ENCODE measurements at places on chromosomes 7 and 10.

- no peak for DNase-seq
These were observed 28.9 kb upstream of the MRPS33 start for GRCh38 chr7:141043616-141044015.

DNA sequence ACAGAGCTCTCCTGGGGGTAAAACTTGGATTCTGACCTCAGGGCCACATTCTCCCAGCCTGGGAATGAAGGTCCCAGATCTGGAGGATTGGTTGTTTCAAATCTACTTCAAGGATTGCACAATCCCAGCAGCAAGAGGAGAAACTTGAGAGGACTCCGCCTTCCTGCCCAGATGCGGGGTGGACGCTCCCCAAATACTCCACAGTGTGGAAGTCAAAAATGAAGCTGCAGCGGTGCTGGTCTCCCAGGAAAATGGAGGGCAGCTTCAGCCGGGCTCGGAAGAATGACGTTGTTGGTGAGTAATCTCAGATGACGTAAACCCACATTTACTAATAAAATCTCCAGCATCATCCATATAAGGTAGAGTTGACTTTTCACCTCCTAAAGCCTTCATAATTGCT is 31.5 kb upstream of the PPP2R2D start:
- DNase-seq = no peak

GRCh38 chr10:124469956-124470484 is 8.4 kb downstream of the LHPP start:
- DNase-seq = no peak

DNA sequence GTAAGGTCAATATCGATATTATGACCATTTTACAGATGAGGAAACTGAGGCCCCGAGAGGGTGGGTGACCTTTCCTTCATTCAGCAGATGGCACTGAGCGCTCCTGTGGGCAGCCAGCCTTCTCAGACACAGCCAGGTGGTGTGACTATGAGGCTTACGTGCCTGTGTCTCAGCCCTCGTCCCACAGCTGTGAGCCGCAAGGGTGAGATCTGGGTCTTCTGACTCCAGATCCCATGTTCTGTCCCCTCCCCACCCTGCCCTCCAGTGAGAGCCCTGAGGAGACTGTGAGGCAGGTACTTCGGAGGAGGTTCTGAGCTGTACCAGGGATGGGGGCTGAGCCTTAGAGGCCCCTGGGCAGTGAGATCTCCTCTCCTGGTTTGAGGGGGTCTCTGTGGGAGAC is 613.8 kb upstream of the FOXK1 start:
- no peak for DNase-seq

DNA sequence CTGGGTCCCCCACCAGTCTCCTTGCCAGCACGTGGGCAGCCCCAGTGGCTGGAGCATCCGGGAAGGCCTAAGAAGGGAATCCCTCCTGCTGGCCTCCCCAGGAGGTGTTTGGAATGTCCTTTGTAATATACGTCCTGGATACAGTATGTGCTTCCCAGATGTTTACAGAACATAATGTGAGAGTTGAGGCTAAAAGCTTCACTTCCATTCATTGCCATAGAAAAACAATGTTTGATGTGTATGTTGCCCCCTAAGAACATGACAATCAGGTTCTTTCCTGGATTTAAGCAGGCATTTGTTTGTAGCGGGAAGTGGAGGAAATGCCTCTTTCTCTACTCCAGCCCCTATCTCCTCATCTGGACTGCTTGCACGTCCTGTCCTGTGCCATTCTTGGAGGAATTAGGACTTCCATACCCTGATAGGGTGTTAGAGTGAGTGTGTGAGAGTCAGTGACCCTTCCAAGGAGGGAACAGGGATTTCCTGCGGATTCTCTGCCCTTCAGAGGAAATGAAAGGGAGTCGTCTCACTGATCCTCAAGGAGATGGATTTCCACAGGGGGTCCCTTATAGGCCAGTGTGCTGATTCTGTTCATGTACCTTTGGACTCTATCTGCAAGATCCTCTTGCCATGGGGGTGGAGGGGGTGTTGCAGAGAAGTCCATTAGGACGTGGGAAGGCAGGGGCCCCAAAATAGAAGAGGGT is 1.2 kb downstream of the IGFBP1 start:
- DNase-seq = no peak

DNA sequence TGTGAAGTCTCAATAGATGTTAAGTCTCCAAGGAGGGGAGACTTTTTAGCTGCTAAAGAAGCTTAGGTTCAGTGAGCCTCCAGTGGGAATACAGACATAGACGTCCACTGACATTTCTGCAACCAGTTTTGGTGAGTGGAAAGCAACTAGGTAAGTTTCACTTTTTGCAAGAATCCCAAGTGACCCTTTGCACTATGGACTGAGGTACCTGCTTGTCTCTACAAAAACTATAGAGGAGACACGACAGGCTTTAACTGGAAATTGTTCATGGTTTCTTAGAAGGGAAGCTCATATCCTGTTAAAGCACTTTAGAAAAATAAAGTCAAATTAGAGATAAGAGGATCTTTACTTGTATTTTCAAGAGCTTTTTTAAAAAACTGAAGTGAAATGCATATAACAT is 38.6 kb downstream of the GBF1 start:
- no peak for DNase-seq

DNA sequence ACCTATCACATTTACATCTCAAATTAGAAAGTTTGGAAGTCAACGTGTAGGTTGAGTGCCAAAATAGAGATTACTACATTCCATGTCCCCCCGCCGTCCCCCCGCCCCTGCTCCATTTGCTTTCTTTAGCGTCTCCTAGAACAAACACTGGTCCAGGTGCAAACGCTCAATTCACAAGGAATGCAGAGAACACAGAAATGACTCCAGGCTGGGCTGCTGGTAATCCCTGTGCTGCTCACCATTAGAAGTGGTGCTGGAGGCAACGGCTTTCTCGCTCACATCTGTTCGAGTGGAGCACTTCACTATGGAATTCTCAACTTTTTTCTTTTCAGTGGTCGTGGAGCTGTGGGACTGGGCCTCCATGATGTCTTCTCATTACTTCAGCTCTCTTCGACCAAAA is 14.1 kb downstream of the GLI3 start:
- DNase-seq = no peak

- no peak for DNase-seq
These were observed 704.1 kb downstream of the PCDH15 start for GRCh38 chr10:54096892-54097291.

DNA sequence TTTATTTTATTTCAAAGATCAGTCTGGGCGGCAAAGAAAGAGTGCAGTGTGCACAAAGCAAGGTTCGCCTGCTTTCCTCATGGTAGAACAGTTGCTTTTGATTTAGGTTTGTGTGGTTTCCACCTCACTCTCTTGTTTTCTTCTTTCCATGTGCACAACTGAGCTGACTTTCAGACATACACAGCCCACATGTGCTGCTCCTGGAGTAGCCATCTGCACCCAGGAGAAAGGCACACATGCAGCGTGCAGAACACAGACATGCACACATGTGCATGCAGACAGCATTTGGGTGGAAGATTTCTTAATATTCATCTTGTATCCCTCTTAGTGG is 302.1 kb downstream of the FZD1 start:
- no peak for DNase-seq

- no peak for DNase-seq
These were observed 124.2 kb upstream of the PDLIM1 start for GRCh38 chr10:95414844-95415485.

GRCh38 chr7:44530990-44531389 is 10.1 kb downstream of the NPC1L1 start:
- DNase-seq = no peak

- DNase-seq = no peak
These were observed 24.0 kb downstream of the AGK start for GRCh38 chr7:141575164-141575563.

DNA sequence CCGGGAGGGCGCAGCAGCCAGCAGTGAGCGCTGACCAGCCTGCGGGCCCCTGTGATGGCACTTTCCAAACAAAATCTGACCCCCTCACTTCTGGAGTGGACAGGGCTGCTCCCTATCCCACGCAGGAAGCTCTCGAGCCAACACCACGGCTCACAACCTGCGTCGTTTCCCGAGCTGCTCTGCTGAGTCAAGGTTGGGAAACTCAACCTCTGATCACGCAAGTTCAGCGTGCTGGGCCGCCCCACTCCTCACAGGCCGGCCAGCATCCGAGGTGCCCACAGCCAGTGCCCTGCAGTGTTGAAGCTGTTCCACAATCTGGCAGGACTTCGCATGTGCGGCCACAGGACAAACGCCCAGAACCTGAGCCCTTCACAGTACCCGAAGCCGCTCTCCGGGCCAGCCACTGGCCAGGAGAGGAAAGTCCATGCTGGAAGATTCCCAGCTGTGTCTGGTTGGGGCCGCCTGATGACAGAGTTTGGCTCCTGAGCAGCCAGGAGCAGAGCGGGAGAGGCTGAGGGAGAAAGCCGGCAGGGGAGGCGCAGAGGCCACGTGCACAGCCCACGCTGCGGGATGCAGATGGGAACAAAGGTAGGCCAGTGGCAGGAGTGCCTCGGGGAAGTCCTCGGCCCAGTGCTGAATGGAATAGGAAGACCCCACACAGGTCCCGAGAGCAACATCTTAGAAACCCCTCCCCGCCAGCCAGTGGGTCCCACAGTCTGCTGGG is 263.3 kb upstream of the TCERG1L start:
- DNase-seq = no peak

GRCh38 chr7:146722986-146723385 is 606.4 kb downstream of the CNTNAP2 start:
- no peak for DNase-seq

DNA sequence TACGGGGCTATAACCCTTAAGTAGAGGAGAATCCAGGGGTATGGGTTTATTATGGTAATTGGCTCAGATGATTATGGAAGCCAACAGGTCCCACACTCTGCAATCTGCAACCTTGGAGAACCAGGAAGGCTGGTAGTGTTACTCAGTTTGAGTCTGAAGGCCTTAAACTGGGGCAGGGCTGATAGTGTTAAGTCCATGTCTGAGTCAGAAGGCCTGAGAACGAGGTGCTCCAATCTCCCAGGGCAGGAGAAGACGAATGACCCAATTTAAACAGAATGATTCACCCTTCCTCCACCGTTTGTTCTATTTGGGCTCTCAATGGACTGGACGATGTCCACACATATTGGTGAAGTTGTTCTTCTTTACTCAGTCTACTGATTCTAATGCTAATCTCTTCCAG is 244.5 kb upstream of the PTER start:
- no peak for DNase-seq

- no peak for DNase-seq
These were observed 415.3 kb upstream of the SEMA3D start for GRCh38 chr7:85602196-85602595.

DNA sequence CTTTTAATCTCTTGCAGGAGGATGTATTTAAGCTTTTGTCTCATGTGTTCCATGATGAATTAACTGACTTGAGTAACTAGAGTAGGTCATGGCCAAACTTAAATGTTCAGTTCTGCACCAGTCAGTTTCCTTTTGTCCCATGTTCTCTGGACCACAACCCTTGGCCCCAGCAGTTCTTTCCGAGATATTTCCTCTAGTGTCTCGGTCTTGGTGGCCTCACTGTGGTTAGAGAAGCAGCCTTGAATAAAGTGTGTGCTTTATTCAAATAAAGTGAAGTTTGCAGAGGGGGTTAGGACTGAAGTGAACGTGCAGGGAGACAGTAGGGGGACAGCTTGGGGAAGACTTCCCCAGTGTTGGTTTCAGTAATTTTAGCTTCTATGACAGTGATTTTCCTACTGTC is 9.3 kb downstream of the ZNF212 start:
- DNase-seq = no peak

- DNase-seq = no peak
These were observed 11.8 kb downstream of the PODXL start for GRCh38 chr7:131544449-131545301.

DNA sequence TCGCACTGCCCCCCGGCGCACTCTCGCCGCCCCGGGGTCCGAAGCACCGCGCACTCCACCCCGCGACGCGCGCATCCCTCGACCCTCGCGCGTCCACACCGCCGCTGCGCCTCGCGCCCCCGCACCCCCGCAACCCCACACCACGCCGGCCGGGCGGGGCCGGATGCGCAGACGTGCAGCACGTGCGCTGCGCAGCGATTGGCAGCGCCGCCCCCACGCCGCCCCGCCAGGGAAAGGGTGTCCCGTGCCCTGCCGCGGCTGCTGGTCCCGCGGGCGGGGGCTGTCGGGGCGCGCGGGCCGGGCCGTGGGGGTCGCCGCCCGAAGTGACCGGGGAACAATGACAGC is 53.7 kb upstream of the KDM7A start:
- DNase-seq = peak; percentile 60

DNA sequence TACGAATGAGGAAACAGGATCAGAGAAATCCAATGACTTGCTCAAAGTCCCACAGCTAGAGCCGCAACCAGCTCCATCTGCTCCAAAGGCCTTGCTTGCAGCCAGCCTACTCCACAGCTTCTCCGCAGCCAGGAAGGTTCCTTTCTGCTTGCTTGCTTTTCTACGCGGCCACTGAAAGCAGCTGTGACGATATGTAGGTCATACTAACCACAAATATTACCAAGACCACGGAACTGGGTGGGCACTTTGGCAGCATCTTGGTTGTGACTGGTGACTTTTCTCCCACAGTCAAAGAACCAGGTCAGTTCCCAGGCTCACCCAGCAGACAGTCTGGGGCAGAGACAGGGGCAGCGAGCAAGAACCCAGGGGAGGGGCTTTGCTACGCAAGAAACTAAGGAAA is 86.4 kb downstream of the FAM53B start:
- no peak for DNase-seq

DNA sequence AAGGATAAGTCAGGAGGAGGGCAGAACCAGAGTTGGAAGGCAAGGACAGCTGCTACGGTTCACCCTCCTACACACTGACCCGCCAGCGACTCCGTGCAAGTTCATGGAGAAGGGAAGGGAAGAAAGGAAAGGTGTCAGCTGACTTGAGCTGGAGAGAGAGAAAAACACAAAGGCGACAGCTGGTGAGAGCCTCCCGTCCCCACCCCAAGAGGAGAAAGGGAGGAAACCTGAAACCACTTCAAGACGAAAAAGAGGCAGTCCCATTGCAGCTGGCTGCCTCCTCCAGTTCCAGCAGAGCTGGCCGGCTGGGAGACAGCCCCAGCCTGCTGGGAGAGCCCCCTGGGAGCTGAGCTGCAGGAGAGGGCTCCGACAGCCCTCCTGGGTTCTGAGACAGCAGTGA is 75.2 kb downstream of the PARD3 start:
- no peak for DNase-seq

DNA sequence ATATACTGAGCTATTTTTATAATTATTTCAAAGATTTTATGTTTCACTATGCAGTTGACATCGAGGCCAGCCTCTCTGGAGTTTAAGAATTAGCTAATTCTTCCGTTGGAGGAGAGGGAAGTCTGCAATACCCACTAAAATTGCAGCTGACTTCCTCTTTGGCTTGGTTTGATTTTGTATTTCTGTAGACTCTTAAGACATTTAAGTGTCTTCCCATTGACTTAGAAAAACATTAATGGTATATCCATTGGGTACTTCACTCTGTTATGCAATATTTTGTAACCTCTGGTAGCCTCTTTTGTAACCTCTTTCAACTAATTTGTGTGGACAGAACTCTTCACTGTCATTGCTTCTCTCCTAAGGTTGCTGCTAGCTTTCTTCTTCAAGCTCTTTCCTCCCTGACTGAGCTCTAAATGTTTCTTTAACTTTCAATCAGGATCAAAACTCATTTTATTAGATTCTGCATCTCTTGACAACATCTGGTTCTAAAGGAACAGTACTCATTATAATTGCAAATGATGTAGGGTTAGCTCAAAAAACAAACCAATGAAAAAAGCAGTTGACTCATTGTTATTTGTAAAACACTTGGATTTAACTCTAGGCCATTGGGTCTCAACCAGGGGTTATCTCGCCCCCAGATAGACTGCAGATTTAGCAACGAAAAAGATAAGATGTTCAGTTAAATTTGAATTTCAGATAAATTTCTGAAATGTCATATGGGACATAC is 1.7 kb upstream of the ANKRD22 start:
- DNase-seq = no peak
